ENCODE measurements at places on chromosomes 13 and 19. TPM values are rescaled to one million over a fixed set of nuclear protein-coding genes. Genes with fewer than 3 reads are reported as not detected.

The COX7A1 gene
- not detected for total RNA-seq

The KLK3 gene
- not detected for total RNA-seq

The PSPN gene
- 4.1 TPM for total RNA-seq

The ENOX1 gene
- total RNA-seq, result not detected

The TMEM86B gene
- 22.4 TPM for total RNA-seq

The PPM1N gene
- 14.6 TPM for total RNA-seq

The CEACAM16 gene
- not detected for total RNA-seq

The S1PR2 gene
- 11.4 TPM for total RNA-seq

The GSX1 gene
- not detected for total RNA-seq

The FKRP gene
- total RNA-seq, result 23.6 TPM

The CEBPA gene
- total RNA-seq, result 1.1 TPM

The TDRD3 gene
- total RNA-seq, result 24.3 TPM

The RFPL4AL1 gene
- total RNA-seq, result not detected

The LPAR2 gene
- total RNA-seq, result 82.4 TPM

The NRTN gene
- not detected for total RNA-seq

The GFY gene
- not detected for total RNA-seq

The DCLK1 gene
- not detected for total RNA-seq

The PRSS57 gene
- total RNA-seq, result not detected

The RGL3 gene
- total RNA-seq, result not detected

The CPT1C gene
- total RNA-seq, result 1.6 TPM

The DACT3 gene
- 0.56 TPM for total RNA-seq

The VSIG10L gene
- total RNA-seq, result 0.18 TPM

The ZNF416 gene
- 5.6 TPM for total RNA-seq

The OVOL3 gene
- not detected for total RNA-seq

The IER2 gene
- total RNA-seq, result 189 TPM

The GGN gene
- 0.23 TPM for total RNA-seq

The GPR180 gene
- 2.0 TPM for total RNA-seq

The LMO7 gene
- 22.6 TPM for total RNA-seq

The KLHL1 gene
- total RNA-seq, result not detected

The DCT gene
- total RNA-seq, result 0.79 TPM

The PTH2 gene
- not detected for total RNA-seq

The PRODH2 gene
- total RNA-seq, result not detected

The ZSCAN4 gene
- total RNA-seq, result not detected

The COL4A1 gene
- not detected for total RNA-seq

The BEST2 gene
- not detected for total RNA-seq

The FKBP8 gene
- total RNA-seq, result 177 TPM

The SLC1A6 gene
- not detected for total RNA-seq

The CEP89 gene
- 9.9 TPM for total RNA-seq

The THSD1 gene
- 0.63 TPM for total RNA-seq

The GPR12 gene
- not detected for total RNA-seq

The ZNF470 gene
- 6.3 TPM for total RNA-seq

The PIBF1 gene
- 32.8 TPM for total RNA-seq

The GRIN3B gene
- total RNA-seq, result not detected

The KLF12 gene
- total RNA-seq, result 63.5 TPM

The NFIX gene
- total RNA-seq, result 6.3 TPM

The CABP5 gene
- not detected for total RNA-seq

The AP3D1 gene
- 89.9 TPM for total RNA-seq

The ZNF738 gene
- 9.2 TPM for total RNA-seq

The SYMPK gene
- total RNA-seq, result 89.7 TPM

The STOML3 gene
- total RNA-seq, result not detected

The KLK4 gene
- not detected for total RNA-seq

The ZNF417 gene
- 37.9 TPM for total RNA-seq
